Left cardiac atrium (tissue), 4 donors: ENCODE measurements at places on chromosomes 3 and 15.

DNA sequence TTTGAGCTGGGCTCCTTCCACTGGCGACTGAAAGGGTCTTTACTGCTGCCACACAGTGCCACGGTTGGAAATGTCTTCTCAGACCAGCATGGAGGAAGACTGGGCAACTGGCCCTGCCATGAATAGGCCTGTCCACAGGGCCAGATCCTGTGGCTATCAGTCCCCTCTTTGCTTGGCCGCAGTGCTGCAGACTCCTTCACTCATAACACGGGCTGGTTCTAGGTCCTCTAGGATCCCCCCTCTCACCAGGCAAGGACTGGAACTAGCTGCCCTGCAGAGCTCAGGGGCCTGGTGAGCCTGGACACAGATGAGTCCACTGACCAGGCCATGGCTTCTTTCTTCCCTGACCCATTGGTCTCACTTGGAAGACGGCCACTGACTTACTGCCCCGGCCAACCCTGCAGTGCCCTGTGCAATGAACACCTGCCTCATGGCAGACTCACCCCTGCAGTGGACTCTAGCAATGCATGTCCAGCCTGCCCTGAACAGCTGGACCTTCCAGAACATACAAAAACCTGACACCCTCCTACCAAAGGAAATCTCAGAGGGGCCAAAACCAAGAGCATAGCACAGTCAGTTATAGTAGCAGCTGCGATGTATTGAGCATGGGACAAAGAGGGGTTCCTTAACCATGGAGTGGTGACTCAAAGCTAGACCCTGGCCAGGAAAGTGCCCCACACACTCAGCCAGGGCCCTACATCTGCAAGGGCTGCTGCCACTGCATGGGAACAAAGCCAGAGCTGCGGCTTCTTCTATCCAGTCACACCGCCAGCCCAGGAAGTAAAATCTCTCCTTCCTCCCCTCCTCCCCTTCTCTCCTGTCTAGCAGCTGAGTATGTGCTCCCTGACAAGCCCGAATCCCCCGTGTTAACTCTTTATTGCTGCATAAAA is 72.1 kb upstream of the ITGA11 start:
- DNase-seq: no peak

- no peak for DNase-seq
Observed at GRCh38 chr3:22439626-22440025, 688.6 kb upstream of the ZNF385D start.

DNA sequence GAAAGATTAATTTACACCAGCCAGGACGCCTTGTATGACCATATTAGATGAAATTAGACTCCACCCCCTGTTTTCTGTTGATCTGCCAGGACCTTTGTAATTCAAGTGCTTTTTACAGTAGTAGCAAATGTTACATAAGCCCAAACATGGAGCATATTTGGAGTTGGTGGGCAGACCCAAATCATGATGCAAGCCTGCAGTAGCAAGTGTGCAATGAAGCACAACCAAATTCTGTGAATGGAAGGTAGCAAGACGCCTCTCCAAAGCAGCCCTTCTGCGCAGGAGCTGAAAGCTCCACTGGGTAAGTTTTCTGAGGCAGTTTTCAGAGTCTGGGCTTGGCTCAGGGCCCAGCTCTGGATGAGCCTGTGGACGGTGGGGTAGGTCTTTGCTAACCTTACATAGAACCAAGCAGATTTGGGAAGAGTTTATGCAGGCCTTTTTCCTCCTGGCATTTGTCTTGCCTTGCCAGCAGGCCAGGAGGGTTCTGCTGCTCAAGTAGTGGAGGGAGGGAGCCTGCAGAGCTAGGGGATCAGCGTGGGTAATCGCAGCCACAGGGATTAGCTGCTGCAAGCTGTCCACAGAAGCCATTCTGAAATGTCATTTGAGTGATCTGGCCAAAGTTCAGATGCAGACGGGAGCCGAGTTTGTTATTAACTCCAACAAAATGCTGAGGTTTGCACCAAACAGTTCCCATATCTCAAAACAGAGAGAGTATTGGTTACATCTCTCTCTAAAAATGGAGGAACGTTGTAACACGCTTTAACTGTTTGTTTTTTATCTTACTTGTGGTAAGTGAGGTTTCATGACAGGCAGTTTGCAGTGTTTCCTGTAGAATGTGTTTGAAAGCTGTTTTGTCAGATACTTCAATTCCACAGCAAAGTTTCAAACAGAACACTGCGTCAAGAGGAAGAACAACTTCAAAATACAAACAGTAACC is 55.4 kb downstream of the PSMD6 start:
- peak; percentile 30 for DNase-seq

DNA sequence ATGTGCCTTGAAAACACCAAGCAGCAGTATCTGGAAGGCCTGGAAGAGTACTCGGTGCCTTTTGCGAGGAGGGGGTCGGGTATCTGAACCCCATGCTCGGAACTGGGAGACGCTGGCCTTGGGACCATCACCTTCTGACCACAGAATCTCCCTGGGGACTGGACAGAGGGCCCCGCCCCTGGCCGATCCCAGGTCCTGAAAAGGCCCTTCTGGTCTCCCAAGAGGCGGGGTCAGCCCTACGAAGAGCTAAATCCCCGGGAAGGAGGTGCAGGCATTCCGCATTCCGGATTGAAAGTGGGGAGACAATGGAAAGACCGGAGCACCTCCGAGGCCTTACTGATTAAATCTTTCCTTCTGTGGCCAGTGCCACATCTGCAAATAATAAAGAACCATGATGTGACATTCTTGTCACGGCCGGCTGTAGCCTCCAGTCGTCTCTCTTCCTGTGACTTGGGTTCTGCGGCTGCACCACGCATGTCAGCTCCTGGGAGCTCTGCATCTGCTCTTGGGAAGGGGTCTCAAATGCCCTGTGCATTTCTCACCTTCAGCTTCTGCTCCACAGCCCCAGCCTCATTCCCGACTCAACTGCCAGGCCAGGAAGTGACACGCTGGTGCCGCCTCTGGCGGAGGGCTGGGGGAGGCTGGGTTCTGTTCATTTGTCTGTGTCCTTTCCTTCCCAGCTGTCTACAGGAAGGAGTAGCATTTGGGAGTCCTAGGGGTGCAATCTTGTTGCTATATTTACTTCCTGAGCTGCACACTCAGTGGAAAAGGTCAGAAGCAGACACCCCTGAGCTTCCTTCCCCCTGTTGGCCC is 173.5 kb downstream of the KLF13 start:
- no peak for DNase-seq

DNA sequence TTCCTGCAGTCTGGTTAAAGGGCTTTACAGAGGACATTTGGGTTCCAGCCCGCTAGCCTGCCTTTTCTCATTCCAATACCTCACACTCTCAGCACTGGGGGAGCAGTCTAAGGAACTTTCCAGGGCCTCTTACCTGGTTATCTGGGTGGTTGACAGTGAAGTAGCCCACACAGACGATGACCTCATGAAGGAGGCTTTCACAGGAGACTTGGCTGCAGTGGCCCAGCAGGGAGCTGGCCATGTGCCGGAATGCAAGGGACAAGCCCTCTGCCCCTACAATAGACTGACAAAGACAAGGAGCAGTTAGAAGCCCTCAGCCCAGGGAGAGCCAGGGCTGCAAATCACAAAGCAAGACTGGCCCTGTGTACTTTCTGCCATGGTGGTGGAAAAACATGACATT is 39.5 kb downstream of the ISL2 start:
- no peak for DNase-seq

DNA sequence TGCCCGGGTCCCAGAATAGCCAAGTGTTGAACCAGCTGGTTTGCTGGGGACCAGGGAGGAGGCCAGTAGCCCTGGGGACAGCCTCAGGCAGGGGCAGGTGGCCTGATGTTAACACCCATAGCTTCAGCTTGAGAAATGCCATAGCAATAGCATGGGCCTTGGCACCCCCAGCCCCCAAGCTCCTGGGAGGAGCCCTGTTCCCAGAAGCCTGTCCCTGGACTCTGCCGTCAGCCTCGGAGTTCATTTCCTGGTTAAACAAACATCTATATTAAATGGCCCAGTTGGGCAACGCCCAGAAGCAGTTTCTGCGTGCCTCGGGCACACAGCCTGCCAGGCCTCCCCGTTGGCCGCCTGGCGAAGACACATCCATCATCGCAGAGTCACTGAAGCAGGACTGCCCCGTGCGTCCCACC is 58.2 kb downstream of the FGD5 start:
- peak; percentile 88 for DNase-seq

GRCh38 chr3:28050885-28051284 is 190.5 kb upstream of the CMC1 start:
- no peak for DNase-seq

DNA sequence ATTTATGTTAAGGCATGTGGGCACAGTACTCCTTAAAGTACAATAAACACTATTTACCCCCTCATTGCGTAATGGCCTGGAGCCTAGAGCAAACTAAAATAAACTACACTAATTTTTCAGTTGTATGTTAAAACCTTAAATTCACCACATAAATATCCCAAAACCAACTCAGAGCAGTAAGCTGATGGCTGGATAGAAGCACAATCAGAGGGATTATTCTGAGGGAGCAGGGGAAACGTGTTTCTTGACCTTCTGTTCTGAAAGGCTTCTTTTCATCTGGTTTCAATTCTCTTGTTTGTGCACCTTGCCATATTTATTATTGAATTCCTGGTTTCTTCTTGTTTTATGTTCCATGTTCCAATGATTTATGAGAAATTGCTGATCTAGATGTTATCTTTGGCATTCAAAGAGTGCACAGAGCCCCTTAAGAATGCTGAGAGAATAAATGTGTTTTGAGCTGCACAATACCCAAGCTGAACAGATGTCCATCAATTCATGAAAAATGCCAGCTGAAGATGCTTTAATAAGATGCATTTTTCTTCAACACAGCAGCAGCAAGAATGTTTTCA is 29.6 kb downstream of the RPL22L1 start:
- no peak for DNase-seq

DNA sequence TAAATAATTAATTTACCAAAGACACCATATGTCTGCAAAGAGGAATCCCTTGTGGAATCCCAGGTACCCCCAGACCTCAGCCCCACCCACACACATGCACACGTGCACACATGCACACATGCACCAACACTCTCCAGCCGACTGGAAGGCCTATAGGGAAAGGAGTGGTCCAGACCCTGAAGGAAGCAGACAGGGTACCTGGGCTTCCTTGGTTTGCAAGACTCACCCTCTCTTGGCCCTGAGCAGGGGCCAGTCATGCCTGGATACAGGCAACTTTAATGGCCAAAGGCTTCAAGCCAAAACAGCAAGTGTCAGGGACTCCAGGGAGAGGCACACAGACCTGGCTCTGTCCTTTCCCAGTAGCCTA is 8.9 kb upstream of the HAPLN3 start:
- no peak for DNase-seq

- DNase-seq: no peak
Observed at GRCh38 chr3:26058901-26059321, 269.0 kb downstream of the OXSM start.

DNA sequence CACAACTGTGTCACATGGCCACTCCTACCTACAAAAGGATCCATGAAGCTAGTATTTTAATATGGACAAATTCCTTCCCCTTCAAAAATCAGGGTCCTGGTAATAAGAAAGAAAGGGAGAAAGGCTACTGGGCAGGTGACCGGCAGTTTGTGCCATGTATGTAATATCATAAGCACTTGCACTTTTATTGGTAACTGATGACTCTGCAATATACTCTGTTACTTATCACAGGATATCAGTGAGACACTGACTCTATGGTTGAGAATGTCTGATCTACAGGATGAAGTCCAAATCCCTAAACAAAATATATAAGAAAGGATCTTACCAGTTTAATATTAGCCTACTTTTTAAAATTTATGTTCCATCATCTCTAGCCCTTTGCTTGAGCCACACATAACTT is 315.2 kb downstream of the AGBL1 start:
- DNase-seq: no peak

GRCh38 chr15:39767921-39768320 is 14.7 kb downstream of the FSIP1 start:
- no peak for DNase-seq

GRCh38 chr15:42147431-42147735 is 9.1 kb downstream of the PLA2G4F start:
- no peak for DNase-seq

DNA sequence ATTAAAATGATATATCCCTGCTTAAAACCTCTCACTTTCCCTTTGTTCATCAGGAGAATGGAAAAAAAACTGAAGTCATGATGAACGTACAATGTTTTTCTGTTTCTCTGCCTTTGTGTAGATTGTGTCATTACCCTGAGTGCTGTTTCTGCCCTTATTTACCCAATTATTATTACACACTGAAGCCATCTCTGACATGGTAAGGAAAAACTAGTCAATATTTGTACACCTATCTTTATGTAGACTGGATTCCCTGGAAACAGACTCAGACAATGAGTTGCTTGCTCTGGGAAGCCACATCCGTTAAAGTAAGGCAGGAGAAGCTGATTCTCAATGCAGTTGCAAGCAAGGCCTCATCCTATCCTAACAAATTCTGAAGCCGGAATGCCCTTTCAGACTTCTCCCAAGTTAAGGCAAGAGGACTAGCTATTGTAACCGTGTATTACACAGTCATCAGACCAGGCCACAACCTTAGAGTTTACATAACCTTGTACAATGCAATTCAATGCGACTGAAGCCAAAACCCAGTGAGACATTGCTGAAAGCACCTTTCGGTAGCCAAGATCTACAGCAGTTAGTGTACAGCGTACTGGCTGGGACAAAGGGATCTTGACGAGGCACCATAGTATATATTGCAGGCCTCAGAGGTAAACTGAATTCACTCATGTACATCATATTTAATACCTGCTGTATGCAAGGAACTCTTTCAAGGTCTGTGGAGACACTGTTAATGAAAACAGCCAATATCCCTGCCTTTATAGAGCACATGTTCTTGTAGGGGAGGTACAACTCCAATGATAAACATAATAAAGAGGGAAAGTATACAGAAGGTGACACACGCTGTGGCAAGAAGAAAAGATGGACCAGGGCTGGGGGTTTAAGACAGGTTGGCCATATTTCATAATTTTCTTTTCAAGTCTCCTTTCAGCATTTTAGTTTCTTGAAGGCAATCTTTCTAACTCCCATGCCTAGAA is 1040.8 kb upstream of the SEMA6D start:
- no peak for DNase-seq

- DNase-seq: no peak
Observed at GRCh38 chr3:22899441-22899840, 303.7 kb upstream of the UBE2E2 start.

- DNase-seq: no peak
Observed at GRCh38 chr3:94024385-94024784, 4.0 kb downstream of the STX19 start.

DNA sequence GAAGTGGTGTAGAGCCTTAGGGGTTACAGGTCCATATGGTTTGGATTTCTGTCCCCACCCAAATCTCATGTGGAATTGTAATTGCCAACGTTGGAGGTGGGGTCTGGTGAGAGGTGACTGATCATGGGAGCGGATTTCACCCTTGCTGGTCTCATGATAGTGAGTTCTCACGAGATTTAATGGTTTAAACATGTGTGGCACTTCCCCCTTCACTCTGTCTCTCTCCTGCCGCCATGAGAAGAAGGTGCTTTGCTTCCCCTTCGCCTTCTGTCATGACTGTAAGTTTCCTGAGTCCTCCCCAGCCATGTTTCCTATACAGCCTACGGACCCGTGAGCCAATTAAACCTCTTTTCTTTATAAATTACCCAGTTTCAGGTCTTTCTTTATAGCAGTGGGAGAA is 43.1 kb upstream of the MFGE8 start:
- no peak for DNase-seq

GRCh38 chr3:197205675-197206074 is 92.7 kb downstream of the DLG1 start:
- DNase-seq: no peak

GRCh38 chr15:100809587-100809986 is 70.0 kb upstream of the ALDH1A3 start:
- no peak for DNase-seq
